ENCODE measurements at places on chromosomes 2 and 18.

GRCh38 chr2:30266051-30266621, 34.8 kb downstream of the LBH start:
- no peak for DNase-seq

DNA sequence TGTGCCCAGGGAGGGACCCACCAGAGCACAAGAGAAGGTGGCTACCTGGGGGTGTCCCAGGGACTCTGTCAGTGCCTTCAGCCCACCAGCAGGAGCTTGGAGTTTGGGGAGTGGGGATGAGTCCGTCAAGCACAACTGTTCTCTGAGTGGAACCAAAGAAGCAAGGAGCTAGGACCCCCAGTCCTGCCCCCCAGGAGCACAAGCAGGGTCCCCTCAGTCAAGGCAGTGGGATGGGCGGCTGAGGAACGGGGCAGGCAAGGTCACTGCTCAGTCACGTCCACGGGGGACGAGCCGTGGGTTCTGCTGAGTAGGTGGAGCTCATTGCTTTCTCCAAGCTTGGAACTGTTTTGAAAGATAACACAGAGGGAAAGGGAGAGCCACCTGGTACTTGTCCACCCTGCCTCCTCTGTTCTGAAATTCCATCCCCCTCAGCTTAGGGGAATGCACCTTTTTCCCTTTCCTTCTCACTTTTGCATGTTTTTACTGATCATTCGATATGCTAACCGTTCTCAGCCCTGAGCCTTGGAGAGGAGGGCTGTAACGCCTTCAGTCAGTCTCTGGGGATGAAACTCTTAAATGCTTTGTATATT, 14.0 kb downstream of the ITM2C start:
- no peak for DNase-seq

GRCh38 chr18:73235491-73235890, 367.7 kb upstream of the NETO1 start:
- peak; percentile 31 for DNase-seq

DNA sequence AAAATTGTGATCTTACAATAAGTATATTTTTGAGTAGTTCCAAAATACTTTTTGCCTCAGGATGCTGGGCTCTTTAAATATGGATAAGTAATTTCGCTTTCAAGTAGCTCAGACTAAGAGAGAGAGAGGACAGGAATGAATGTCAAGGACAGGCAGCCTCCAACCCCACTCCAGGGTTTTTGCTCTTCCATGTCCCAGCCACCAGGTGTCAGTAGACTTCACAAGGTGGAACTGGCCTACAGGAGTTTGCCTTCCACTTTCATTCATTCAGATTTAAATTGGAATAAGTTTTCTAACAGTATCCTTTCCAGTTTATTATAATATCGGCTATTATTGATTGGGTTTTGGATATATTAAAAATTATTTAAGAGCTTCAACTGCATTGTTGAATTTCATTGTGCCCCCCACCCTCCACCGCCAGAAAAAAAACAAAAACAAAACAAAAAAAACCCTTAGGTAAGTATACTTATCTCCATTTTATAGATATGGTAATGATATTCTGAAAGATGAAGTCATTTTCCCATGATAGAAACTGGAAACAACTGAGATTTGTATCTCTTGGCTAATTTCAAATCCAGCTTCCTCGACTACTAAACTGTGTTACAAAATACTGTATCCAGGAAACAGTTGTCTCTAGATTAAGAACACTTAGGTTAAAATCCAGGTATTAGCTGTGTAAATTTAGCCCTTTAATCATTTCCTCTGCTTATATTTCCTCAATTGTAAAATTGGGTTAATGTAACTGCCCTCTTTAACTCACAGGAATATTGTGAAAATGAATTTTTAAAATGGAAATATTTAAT, 793.1 kb downstream of the ERBB4 start:
- peak; percentile 87 for DNase-seq

DNA sequence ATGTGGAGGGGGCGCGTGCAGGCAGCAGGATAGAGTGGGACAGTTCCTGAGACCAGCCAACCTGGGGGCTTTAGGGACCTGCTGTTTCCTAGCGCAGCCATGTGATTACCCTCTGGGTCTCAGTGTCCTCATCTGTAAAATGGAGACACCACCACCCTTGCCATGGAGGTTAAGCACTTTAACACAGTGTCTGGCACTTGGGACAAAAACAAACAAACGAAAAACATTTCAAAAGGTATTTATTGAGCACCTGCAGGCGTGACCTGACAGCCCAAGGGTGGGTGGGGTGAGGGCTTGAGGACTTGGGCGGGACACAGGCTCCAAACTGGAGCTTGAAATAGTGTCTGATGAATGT, 4.6 kb upstream of the CTDSP1 start:
- DNase-seq = no peak

- no peak for DNase-seq
Observed at GRCh38 chr18:40423291-40423690, 1531.7 kb upstream of the PIK3C3 start.

GRCh38 chr2:237351796-237352195, 62.2 kb downstream of the COL6A3 start:
- no peak for DNase-seq

DNA sequence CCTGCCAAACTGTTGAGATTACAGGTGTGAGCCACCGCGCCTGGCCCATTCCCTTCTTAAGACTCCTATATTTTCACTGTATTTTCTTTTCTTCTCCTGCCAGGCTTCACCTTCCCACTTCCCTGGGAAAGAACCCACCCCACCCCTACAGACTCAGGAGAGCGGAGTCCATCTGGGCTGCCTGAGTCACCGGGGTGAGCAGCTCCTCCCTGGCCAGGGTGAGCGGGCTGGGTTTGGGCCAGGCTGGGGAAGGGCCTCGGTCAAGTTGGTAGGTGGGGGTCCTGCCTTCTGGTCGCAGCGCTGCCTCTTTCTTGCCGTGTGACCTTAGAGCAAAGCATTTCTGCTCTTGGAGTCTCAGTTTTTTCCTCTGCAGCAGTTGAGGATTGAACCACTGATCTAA, 2.1 kb upstream of the GAREM2 start:
- no peak for DNase-seq

GRCh38 chr18:45556222-45556621, 59.1 kb upstream of the SLC14A2 start:
- DNase-seq = no peak

DNA sequence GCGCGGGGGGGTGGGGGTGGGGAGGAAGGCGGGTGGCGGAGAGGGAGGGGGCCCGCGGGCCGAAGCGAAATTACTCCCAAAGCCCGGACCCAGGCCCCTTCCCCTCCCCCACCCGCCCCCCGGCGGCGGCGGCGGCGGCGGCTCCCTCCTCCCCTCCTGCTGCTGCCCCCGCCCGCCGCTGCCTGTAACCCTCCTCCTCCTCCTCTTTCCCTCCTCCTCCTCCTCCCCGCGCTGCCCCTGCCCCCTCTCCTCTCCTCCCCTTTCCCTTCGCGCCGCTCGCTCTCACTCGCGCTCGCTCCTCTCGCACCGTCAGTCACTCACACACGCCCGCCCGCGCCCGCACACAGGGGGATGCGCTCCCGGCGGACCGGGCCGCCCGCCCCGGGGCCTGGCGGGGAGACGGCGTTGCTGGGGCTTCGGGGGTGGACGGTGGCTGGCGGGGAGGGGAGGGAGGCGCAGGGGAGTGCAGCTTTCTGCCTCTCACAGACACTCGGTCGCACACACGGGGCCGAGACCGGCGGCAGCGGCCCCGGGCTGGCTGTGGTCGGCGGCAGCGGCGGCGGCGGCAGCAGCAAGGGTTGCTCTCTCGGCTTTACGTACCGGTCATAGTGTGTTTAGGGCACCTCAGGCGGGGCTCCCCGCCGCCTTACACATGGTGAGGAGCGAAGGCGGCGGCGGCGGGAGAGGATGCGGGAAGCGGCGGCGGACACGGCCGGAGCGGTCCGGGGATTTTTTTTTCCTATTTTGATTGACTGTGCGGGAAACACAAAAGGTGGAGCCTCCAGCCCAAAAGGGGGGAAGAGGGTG, 405 bp downstream of the SP3 start:
- no peak for DNase-seq

- DNase-seq = peak; percentile 54
Observed at GRCh38 chr18:21741562-21742314, 1.1 kb downstream of the MIB1 start.

GRCh38 chr2:241268716-241269445, 46.6 kb downstream of the HDLBP start:
- peak; percentile 69 for DNase-seq

DNA sequence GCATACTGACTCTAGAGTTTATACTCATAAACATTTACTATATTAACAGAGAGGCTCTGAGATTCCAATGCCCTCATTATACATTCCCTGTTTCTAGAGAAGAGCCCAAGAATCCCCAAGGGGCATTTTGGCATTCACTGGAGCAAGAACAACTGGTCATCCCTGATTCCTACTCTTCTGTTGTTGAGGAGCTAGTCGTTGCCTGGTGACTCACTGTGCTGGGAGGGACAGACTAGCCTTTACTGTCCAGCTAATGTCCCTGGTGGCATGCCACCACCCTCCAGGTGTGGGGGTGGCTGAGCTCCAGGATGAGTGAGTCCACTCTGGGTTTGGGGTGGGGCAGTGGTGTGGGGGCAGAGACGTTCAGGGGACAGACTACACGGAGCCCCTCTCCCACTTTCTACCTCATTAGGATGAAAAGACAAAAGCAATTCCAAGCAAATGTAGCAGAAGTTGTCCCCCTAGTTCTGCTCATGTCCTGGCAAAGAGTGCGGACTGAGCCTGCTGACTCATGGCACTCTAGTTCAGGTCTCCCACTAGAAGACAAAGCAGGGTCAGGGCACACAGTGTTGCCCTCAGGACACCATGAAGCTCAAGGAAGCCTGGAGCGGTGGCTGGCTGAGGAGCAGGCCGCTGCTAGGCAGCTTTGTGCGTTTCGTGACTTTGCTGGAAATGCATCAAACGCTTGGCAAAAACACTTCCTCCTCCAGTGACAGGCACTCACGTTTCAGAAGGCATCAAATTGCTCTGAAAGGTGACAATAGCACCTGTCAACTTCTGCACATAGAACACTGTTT, 49.4 kb downstream of the RHOB start:
- no peak for DNase-seq

DNA sequence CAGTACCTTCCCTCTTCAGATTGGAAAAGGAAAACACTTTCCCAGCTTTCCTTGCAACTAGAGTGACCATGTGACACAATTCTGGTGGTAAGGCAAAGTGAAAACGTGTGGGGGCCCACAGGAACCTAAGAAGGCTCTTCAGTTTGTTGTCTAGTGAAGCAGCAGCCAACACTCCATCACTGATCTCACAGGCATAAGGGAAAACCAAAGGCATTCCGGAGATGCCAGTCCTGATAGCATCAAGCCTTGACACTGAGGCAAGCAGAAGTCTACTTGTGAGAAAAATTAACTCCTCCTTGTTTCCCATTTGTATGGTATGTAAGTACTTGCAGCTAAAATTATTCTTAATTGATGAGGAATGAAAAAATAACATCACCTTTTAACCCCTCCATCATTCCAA, 88.3 kb downstream of the ETAA1 start:
- peak; percentile 66 for DNase-seq

GRCh38 chr2:45743531-45744396, 92.3 kb downstream of the PRKCE start:
- no peak for DNase-seq

GRCh38 chr2:150494234-150494945, 6.9 kb upstream of the RND3 start:
- no peak for DNase-seq

GRCh38 chr2:120352696-120353590, 7.0 kb downstream of the INHBB start:
- DNase-seq = no peak

- DNase-seq = no peak
Observed at GRCh38 chr2:221203856-221204255, 368.2 kb downstream of the EPHA4 start.

DNA sequence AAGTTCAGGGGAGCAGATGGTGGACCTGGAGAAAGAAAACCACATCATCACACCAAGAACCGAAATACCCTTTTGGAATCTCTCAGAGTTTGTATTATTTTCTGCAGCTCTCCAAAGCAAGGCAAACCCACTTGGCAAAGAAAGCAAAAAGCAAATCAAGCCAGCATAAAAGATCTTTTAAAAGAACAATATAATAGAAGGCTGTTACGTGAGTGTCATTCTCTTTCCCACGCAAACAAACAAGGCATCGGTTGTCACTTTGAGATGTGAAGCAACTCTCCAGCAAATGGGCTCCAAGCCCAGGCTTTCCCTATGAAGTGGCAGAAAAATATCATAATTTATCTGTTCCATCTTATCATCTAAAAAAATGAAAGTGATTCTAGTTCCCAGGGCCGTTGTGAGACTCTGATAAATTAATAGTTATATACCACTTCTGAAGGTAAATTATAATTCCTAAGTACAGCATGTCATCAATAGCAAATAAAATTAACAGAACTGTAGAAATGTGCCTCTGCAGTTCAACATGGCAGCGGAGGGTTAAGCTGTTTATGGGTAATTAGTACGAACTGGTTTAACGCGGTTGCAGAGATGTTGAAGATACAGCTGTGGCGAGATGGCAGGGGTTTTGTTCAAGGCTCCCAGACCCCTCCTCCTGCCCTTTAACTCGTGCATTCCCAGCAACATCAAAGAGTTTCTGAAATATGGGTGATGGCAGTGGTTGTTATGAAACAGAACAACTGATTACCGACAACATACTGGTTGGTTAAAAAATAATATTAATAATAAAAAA, 89.2 kb downstream of the EPHA4 start:
- no peak for DNase-seq

DNA sequence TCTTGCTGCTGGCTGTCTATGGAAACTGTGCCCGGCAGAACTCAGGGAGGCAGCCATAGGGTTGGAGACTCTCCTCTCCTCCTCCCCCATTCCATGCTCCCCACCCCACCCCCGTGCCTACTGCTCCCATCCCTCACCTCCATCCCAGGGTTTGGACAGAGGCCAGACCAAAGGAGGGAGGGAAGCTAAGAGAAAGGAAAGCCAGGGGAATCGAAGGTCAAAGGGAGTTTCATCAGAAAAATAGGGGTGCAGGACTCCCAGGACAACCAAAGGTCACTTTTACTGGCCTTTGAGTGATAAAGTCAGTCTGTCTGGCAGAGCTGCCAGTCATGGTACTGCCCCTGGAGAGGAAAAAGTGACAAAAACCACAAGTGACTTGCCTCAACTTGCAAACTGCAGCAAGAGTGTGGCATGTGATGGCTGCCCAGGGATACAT, 187.3 kb upstream of the CTAGE1 start:
- no peak for DNase-seq
